ENCODE measurements at places on chromosomes 16 and 17.

- no peak for DNase-seq
These were observed 26.3 kb downstream of the SPECC1 start for GRCh38 chr17:20035501-20035900.

- DNase-seq: peak; percentile 27
These were observed 207.5 kb downstream of the CDH13 start for GRCh38 chr16:82834151-82834815.

DNA sequence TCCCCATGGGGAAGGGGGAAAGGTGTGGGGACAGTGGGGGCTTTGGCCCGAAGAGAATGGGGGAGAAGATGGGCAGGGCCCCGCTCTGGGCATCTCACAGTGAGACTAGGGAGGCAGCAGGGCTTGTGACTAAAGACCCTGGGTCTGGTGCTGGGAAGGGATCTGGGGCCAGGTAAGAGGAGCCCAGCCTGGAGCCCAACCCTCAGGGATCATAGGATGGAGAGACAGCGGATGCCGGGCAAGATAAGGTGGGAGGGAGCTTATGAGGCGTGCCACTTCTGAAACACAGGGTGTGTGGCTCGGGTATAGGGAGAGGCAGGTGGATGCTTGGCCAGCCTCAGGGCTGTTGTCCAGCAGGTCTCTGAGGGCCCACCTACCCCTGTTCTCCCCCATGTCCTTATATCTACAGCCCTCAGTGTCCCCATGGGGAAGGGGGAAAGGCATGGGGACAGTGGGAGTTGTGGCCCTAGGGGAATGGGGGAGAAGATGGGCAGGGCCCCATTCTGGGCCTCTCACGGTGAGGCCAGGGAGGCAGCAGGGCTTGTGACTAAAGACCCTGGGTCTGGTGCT lies 15.4 kb downstream of the USP6 start:
- no peak for DNase-seq

DNA sequence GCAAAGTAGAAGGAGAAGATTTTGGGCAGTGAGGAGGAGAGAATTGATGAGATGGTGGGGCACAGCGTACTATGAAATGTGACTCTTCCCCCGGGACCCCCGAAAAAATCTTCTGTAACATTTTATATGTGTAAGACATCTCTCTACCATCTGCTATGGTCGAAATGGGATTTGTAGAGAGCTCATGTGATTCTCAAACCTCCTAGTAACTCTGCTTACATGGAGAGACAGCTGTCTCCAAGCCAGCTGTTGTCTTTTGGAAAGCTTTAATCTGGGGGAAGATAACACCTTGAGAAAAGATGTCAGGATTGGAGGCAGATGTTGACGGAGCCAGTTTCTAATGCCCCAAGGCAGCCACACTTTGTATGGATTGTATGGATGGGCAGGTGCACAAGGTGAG lies 94.1 kb downstream of the PRKCB start:
- no peak for DNase-seq

- no peak for DNase-seq
These were observed 531 bp upstream of the CDH8 start for GRCh38 chr16:62036802-62037135.

GRCh38 chr17:40087903-40088718 lies 12.3 kb downstream of the NR1D1 start:
- DNase-seq: no peak

DNA sequence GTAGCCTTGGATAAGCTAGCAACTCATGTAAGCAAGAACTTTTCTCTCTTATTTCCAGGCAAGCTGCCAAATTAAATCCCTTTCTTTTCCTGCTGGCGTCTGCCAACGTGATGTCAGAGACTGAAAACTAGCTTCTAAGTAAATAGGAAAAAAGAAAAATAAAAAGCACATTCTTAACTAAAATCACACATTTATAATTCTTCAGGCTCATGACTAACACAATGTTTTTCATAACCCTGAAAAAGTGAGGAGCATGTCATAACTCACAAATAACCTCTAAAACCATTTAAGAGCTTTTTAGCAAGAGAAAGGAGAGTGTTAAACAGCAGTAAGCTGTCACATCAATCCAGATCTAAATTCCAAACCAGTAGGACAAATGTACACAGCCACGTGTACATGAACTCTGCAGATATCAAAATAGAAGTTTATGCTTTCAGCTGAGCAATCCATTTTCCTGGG lies 110.0 kb downstream of the N4BP1 start:
- peak; percentile 97 for DNase-seq

DNA sequence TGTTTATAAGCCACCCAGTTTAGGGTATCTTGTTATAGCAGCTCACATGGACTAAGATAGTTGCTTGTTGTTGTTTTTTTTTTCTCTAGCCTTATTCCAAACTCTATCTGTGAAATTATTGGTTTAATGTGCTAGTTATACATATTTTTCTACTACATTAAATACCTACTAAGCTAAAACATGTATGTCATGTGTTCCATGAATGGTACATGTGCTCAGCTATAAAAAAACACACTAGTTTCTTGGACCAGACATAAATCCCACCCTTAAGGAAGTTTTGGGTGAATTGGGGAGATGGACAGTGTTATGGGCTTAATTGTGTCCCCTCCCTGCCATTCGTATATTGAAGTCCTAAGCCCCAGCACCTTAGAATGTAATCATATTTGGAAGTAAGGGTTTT lies 19.8 kb downstream of the ITPRIPL2 start:
- no peak for DNase-seq

GRCh38 chr17:45396496-45397205 lies 36.0 kb downstream of the ARHGAP27 start:
- no peak for DNase-seq

DNA sequence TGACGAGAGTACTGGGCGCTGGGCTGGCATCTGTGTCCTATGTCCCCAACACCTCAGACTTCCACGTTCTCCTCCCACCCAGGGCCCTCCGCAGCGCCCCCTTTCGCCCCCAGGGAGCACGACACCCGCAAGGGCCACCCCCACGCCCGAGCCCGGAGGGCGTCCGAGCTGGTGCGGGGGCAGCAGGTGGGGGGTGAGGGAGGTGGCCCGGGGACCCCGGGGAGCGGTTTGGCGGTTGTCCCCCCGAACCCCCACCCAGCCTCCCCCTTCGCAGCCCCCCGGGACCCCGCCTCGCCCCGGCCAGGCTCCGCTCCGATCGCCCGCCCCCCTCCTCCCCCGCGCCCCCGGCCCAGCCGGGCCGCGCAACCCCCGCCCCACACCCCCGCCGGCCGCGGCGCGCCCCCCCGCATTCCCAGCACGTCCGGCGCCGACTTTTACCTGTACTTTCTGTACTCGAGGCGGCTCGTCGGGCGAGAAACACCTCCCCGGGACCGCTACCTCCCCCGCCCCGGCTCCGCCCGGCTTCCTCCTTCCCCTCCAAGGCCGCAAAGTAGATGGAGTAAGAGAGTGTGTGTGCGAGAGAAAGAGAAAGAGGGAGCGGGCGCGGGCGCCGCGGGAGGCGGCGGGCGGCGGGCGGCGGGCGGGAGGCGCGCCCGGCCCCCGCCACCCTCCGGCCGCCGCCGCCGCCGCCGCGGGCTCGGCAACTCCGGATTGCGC lies 901 bp downstream of the CDYL2 start:
- DNase-seq: peak; percentile 27

DNA sequence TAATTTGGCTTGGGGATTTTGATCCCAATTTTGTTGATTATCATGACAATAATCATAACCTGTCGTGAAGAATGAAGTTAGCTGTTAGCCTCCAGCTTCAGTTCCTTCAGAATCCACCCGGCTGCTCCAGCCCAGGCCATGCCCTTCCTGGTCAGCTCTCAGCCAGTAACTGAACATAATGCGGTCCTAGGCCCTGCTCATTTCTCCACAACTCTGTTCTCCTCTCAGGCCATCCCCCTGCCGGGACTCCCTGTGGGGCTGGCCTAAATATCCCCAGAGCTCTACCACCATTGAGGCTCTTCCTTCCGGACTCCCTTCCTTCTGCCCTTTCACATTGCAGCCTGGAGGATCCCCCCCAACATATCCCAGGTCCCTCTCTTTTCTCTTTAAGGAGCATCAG lies 833.4 kb upstream of the GOT2 start:
- DNase-seq: no peak

DNA sequence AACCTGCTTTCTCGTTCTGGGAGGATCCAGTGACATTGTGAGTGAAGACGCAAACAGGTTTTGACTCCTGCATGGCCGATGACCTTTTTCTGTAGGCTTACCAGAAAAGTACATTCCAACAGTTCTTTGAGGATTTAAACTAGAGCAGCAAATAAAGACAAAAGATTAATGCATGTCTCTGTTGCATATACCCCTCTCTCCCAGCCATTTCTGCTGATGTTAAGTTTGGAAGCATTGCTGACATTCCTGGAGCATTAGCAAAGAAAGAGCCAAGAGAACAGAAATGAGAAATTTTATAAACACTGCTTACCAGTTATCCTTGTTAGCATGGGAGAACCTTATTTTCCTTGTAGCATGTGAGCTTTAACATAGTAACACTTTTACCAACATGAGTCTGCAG lies 49.3 kb downstream of the SIAH1 start:
- peak; percentile 57 for DNase-seq

DNA sequence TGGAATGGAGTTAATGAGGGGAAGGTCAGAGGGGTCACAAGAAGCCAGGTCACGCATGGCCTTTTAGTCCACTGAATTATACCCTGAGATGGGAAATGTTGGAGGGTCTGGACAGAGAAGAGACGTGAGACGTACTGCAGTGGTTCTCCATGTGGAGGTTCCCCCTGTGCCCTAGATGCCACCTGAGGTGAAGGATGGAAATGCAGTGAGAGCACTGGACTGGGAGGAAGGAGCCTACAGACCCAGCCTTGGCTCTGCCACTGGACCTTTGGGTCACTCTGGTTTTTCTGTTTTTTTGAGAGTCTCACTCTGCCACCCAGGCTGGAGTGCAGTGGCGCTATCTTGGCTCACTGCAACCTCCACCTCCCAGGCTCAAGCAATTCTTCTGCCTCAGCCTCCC lies 1.8 kb upstream of the PLSCR3 start:
- no peak for DNase-seq

DNA sequence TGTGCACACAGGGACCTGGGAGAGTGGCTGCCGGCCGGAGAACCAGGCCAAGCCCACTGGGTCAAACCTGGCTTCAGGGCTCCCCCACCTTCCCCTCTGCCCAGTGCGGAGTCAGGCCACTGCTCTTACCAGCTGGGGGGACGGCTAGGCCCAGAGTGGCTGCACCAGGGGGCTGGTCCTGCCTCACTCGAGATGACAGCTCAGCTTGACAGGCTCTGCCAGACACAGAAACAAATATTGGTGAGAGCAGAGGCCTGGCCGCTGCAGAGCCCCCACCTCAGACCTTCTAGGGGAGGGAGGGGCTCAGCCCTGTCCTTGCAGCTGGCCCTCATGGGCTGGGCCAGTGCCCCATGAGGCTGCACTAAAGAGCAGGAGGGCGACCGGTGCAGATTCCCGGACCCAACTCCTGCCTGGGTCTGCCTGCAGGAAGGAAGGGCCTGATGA lies 4.5 kb downstream of the NUDT16L1 start:
- no peak for DNase-seq

- DNase-seq: peak; percentile 80
These were observed 105.8 kb downstream of the NOG start for GRCh38 chr17:56699186-56699894.

DNA sequence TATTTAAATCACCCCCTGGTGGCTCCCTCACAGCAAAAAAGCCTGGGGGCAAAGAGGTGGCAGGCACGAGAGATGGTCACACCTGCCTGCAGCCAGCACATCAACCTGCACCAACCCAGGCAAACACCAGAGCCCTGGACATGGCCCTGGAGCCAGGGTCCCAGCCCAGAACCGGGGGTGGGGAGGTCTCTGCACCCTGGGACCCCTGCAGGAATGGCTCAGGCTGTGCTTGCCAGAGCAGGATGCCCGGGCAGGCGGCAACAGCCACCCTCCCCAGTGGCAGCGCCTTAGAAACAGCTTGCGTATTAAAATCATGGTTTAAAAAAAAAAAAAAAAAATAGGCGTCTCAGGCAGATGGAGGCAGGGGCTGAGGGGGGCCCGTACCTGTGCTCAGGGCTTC lies 16.2 kb downstream of the MYBBP1A start:
- no peak for DNase-seq

GRCh38 chr16:15587152-15587825 lies 55.7 kb downstream of the MARF1 start:
- DNase-seq: no peak

DNA sequence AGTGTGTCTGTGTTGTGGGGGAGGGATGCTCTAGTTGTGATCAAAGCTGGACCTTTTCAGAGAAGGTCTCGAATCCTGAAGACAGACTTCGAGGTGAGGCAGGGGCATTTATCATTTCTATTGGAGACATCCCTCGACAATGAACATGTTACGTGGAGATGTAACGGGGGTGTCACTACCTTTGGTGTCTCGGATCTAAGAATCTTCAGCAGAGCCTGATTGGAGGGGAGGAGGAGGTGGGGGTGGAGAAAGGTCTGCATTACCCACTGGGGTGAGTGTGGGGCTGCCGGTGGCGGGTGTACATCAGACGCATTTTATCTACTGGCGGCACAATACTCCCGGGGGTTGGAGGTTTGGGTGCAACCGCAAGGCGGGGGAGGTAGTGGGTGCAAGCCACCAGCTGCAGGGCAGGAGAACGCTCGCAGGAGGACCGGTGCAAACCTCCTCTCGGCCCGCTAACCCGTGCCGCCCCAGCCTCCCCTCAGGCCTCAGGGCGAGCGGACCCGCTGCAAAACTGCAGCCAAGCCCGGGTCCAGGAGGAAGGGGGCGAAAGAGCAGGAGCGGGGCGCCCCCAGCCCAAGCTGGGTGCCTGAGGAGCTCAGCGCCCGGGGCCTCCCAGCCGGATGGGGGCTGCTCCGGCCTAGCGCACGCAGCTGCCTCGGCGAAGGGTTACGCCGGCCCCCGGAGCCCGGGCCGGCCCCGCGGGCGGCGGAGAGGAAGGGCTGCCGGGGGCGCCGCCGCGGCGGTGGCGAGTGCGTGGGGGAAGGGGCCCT lies 735 bp downstream of the ZNF652 start:
- DNase-seq: peak; percentile 25

- DNase-seq: no peak
These were observed 296.2 kb upstream of the IRX3 start for GRCh38 chr16:54582631-54583250.

DNA sequence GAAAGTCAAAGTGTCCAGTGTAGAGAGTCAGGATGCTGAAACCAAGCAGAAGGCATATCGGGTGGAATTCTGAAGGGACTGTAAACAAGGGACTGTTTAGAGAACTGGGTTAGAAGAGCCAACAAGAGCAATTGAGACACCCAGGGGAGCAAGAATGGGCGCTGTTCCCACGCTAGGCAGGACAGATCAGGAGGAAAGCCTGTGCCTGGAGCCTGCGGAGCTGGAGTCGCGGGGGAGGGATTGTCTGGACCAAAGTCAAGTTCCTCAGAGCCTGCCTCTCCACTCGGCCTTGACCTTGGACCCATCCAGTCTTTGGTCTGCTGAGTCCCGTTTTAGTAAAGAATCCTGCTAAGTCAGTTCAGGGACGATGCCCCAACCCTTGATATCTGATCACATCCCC lies 14.7 kb upstream of the KLHL36 start:
- DNase-seq: peak; percentile 75

- peak; percentile 85 for DNase-seq
These were observed 2.2 kb upstream of the KRT19 start for GRCh38 chr17:41530062-41531048.

- DNase-seq: no peak
These were observed 178.8 kb upstream of the PSMD7 start for GRCh38 chr16:74117798-74118197.

- DNase-seq: no peak
These were observed 38.9 kb downstream of the TRIM37 start for GRCh38 chr17:59067756-59068155.

All from fibroblast of pulmonary artery (primary cell).